ENCODE measurements at places on chromosomes 4 and X. TPM values are rescaled to one million over a fixed set of nuclear protein-coding genes. Genes with fewer than 3 reads are reported as not detected.

PKD2 gene
- total RNA-seq: 20.3 TPM

COL25A1 gene
- not detected for total RNA-seq

MAGEA12 gene
- total RNA-seq: 0.15 TPM

F8A3 gene
- total RNA-seq: 0.55 TPM

GPR50 gene
- total RNA-seq: 0.25 TPM

MAGEC1 gene
- not detected for total RNA-seq

TRIM61 gene
- not detected for total RNA-seq

RBM47 gene
- total RNA-seq: 19.5 TPM

PDCL2 gene
- not detected for total RNA-seq

PDGFRA gene
- total RNA-seq: 0.47 TPM

GSX2 gene
- total RNA-seq: not detected

PNMA6A gene
- 3.7 TPM for total RNA-seq

RPA4 gene
- 0.28 TPM for total RNA-seq

DTHD1 gene
- total RNA-seq: not detected

USP51 gene
- total RNA-seq: 0.54 TPM

CSN3 gene
- total RNA-seq: not detected

SLITRK4 gene
- total RNA-seq: not detected

ARAP2 gene
- 0.64 TPM for total RNA-seq

TCEAL2 gene
- not detected for total RNA-seq

ATP7A gene
- 2.8 TPM for total RNA-seq

POU3F4 gene
- total RNA-seq: not detected

Data from A549 treated with Mapracorat at 1 μM for 4 hours (cell line).